ENCODE measurements at places on chromosomes 7 and 10.

DNA sequence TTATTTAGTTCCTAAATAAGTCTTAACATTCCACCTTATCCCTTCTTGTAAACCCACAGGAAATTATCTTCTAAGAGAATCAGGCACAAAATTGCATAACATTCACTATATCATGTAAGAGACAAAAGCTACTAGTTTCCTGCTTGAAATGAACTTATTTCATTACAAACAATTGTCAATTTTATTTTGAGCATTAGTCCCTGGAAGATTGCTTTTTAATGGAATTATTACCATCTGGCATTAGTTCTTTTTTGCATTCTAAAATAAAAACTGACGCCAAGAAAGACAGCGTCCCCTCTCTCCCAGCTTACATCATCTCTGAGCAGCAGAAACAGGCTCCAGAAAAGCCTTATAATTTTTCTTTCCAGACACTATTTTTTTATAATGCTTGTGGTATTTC is 121.8 kb downstream of the NOC3L start:
- DNase-seq = no peak

DNA sequence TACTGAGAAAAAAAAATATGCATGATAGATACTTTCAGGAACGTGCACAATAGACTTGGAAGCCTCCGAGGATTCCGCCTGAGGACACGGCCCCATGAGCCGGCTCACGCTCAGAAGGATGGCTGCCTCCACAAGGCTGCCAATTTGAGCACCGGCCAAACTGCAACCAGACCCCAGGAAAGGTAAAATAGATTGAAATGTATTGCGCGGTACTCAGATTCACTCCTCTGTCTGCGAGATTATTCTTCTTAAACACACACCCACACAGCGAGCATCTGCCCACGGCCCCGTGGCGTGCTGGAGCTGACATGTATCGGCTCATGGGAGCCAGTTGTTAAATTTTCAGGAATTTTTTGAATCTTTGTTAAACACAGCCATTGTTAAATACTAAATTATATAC is 653.2 kb upstream of the MKI67 start:
- no peak for DNase-seq

- no peak for DNase-seq
These were observed 43.5 kb upstream of the FOXL3 start for GRCh38 chr7:246451-246850.

DNA sequence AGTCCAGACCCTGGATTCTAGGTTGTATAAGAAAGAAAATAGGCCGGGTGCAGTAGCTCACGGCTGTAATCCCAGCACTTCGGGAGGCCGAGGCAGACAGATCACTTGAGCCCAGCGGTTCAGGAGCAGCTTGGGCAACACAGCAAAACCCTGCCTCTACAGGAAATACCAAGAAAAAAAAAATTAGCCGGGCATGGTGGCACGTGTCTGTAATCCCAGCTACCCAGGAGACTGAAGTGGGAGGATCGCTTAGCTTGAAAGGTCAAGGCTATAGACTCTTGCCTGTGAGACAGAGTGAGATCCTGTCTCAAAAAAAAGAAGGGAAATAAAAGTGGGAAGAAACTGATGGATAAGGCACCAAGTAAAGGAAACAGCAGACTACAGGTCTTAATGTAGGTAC is 287.9 kb upstream of the KLF14 start:
- DNase-seq = no peak

- DNase-seq = no peak
These were observed 169.4 kb upstream of the ADO start for GRCh38 chr10:62635127-62635526.

- no peak for DNase-seq
These were observed 151.3 kb upstream of the ADO start for GRCh38 chr10:62653254-62653653.

- DNase-seq = no peak
These were observed 169.5 kb upstream of the PFKP start for GRCh38 chr10:2897619-2898508.

DNA sequence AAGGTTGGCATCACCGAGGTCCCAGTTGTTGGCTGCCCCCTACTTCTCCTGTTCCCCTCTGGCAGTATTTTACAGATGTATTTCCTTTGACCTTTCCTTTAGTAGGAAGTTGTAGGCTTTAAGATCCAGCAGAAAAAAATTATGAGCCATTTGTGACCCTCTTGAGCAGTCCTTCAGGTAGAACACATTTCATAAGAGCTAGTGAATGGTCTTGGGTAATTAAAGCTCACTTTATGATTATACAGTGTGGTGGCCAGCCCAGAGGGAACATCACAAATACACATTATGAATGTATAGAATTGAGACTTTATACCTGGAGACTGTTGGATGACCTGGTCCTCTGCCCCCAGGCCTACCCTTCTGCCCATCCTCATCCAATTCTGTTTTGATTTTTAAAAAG is 57.0 kb downstream of the KAT6B start:
- no peak for DNase-seq

GRCh38 chr10:80582286-80582960 is 44.7 kb downstream of the SH2D4B start:
- DNase-seq = no peak

DNA sequence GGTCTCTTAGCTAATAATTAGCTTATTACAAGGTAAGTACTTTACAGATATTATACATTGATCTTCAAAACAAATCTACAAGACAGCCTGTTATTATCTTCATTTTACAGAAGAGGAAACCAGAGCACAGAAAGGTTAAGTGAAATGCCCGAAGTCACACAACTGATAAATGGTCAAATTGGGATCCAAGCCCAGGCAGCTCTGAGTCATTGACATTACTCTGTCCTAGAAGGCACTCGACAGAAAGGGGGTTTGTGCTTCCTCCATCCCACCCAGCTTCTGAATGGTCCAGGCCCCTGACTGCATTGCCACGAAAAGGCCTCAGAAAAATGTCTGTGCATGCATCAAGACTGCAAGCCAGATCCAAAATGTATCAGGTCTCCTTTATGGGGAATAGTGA is 81.3 kb upstream of the ZNF438 start:
- no peak for DNase-seq
